8988T (cell line): ENCODE measurements at places on chromosomes 1 and 21.
A peak's percentile ranks its signal among the peaks of the same experiment; 100 is the strongest.

GRCh38 chr1:2160451-2161300 is 33.9 kb downstream of the FAAP20 start:
- DNase-seq, result no peak

GRCh38 chr1:221740993-221741702 is 741 bp downstream of the DUSP10 start:
- peak; percentile 25 for DNase-seq

DNA sequence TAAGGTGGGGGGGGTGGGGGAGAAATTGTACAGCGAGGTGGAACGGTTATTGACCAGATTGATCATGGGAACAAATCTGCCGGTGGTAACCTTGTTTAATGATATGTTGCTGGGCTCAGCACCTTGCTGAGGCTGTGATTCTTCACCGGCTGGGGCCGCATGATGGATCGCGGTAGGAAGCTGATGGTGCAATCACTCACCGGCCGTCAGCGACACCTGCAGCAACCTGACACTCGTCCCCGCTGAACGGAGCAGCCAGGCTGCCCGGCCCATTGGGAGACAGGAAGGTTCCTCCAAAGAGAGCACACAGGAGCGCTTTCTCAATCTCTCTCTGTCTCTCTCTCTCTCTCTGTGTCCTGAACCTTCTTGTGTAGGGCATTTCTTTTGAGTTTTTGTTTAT is 128.5 kb upstream of the RRP15 start:
- DNase-seq, result no peak

- DNase-seq, result no peak
Observed at GRCh38 chr1:156540955-156541354, 31.4 kb downstream of the IQGAP3 start.

GRCh38 chr1:214216021-214216420 is 64.9 kb upstream of the SMYD2 start:
- DNase-seq, result no peak

- no peak for DNase-seq
Observed at GRCh38 chr1:61930116-61930645, 187.9 kb downstream of the PATJ start.

GRCh38 chr1:229600229-229600628 is 25.7 kb downstream of the TAF5L start:
- DNase-seq, result no peak

DNA sequence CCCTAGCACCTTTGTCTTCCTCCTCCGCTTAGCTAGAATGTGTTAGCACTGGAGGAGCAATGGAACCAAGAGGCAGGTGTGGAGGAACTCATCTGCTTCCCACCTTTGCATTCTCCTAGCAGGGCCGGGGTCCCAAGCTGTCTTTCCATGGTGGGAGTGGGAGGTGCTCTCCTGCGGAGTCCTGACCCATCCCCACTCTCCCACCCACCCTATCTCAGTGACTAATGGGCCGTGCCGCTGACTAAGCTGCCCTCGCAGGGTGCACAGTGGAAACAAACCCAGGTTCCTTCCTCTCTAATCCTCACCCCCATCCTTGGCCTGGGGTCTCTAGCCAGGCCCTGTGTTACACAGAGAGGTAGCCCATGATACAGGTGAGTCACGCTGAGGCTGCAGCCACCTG is 177.5 kb downstream of the HIVEP3 start:
- no peak for DNase-seq

DNA sequence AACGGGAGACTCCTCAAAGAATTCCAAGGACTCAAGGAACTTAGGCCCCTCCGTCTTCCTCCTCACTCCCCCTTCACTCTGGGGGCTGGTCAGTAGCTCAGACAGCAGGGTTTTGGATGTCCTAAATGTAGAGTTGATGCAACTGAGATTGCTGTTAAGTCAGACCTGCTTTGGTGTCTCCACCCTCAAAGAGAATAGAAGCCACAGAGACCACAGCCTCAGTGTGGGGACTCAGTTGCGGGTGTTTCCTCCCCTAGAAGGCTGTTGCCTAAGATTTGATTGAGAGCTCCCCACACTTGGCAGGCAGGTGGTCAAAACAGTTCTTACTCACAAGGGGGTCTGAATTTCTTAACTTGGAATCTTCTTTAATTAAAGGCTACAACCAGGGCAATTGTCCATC is 7.6 kb downstream of the MAN1C1 start:
- DNase-seq, result no peak

DNA sequence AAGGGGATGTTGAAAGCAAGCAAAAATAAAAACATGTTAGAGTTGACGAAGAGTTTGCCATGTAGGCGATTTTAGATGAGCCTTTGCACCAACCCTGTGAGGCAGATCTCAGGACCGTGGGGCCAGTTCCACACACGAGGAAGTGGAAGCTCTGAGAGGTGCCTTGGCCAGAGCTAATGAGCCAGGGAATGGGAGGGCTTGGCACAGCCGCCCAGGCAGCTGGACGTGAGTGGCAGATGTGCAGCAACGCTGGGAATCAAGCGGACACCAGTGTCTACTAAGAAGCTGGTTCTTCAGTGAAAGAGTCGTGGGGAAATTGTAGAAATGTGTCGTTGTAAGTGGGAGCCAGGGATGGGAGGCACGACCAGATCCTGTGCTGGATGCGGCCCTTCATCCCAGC is 58.9 kb upstream of the COL6A1 start:
- no peak for DNase-seq

DNA sequence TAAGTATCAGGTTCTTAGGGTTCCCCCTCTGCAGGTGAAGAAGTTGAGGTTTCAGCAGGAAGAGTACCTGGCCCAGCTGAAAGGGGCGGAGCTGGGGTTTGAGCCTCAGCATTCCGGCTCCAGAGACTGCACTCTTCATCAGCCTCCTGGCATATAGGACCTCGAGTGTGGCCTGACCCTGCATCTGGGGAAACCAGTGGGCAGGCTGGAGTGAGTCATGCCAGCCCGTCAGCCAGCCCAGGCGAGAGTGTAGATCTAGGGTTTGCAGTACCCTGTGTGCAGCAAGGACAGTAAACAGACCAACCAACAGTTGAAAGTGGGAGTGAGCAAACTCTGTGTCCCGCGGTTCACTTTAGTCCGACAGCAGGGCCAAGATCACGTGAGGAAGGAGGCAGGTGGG is 14.1 kb downstream of the MFSD2A start:
- no peak for DNase-seq

- DNase-seq, result no peak
Observed at GRCh38 chr1:61247051-61247825, 164.9 kb downstream of the NFIA start.

DNA sequence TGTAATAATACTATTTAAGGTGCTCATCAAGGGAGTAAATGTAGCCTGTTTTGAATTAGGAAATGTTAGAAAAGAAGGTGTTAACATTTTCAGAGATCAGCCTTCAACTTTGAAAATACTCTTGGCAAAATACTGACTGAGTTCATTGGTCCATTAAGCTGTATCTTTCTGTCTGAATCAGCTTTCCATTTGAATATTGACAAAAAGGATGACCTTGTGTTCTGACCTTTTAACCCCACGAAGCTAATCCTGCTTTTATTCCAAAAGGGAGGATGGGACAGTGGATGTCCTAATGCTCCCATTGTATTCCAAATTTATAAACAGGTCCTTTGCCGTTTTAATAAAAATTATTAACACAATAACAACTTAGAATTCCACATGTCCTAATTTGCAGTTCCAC is 259.7 kb upstream of the NRIP1 start:
- DNase-seq, result no peak

GRCh38 chr1:22889213-22889827 is 83.3 kb downstream of the LACTBL1 start:
- DNase-seq, result peak; percentile 43

DNA sequence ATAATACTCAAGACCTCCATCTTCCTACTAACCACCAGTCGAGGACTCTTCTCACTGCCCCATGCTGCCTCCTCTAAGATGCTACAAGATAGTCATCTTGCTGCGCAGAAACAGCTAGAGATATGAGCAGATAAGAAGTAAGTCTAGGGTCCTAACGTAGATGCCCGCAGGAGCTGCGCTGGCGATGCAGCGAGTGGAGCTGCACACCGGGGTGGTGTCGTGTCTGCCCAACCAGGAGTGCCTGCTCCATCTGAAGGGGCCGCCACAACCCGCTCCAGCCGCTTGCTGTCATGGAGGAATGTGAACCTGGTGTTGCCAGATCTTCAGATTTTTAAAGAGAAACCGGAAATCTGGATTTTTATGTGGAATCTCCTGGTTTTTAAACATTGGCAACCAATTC is 175.1 kb downstream of the VPS13D start:
- DNase-seq, result no peak

DNA sequence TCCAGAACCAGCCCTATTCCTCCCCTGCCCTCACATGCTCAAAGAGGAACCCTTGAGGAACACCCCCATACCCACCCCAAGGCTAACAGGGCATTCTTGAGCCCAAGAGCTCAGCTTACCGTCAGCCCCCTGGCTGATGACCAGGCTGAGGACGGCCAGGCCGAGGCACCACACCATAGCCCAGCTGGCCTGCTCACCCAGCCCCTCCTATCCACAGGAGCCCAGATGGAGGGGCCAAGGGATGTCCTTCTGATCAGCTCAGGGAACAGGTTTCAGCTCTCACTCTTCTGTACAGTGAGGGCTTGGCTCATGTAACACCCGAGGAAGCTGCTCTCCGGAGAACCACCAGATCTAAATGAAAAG is 2.2 kb downstream of the IGSF9 start:
- no peak for DNase-seq

DNA sequence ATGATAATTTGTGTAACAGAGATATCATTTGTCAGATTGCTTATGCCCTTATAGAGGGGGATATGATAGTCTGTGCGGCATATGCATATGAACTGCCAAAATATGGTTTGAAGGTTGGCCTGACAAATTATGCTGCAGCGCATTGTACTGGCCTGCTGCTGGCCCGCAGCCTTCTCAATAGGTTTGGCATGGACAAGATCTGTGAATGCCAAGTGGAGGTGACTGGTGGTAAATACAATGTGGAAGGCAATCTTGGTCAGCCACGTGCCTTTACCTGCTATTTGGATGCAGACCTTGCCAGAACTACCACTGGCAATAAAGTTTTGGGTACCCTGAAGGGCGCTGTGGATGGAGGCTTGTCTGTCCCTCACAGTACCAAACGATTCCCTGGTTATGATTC is 82.4 kb downstream of the ZMYM4 start:
- no peak for DNase-seq

DNA sequence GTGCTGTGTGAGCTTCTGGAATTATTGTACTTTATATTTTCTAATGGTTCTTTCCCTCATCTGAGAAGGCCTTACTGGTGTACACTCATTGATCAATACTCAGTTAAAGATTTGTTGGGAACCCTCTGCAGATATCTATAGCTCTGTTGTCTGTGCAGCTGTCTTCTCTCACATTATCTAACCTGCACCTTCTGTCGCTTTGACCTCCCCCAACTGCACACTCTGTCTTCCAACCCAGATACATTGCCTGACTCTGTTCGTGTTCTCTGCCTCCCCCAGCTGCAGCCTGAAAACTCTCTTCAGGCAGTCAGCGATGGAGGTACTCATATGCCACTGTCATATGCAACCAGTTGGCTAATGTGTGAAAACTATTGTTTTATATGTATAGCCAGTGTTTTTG is 334.3 kb downstream of the NCAM2 start:
- DNase-seq, result no peak

- DNase-seq, result no peak
Observed at GRCh38 chr1:115545096-115545720, 96.6 kb upstream of the VANGL1 start.

DNA sequence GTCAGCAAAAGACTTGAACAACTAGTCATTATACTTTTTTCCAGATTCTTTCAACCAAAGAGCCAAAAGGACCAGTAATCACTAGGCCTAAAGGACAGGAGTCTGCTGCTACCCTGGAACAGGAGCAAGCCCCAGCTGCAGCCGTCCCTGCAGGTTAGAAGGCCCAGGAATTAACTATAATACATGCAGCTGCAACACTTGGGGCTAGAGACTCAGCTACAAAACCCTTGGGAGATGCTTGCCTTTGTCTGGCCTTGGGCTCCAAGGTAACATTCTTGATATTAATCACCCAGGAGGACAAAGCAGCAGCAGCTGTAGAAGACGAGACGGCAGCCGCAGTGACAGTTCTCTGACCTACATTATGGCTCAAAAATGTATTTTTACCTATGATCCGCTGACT is 841.2 kb upstream of the ADGRL4 start:
- DNase-seq, result no peak

GRCh38 chr1:67682659-67683197 is 2.3 kb upstream of the GADD45A start:
- DNase-seq, result no peak

DNA sequence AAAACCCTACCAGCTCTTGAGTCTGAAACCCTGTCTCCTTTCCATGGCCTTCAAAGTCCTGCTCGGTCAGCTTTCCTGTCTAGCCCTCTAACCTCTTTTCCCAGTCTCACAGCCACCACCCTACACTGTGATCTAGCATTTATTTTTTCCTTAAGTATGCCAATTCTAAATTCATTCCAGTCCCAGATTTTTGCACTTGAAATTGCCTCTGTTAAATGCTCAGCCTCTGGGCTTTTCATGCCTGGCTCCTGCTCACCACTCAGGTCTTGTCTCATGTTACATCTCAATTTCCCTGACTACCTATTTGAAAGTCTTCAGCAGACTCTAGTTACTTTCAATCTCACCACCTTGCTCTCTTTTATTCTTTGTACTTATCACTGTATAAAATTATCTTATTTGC is 176.2 kb downstream of the ADGRL4 start:
- no peak for DNase-seq

DNA sequence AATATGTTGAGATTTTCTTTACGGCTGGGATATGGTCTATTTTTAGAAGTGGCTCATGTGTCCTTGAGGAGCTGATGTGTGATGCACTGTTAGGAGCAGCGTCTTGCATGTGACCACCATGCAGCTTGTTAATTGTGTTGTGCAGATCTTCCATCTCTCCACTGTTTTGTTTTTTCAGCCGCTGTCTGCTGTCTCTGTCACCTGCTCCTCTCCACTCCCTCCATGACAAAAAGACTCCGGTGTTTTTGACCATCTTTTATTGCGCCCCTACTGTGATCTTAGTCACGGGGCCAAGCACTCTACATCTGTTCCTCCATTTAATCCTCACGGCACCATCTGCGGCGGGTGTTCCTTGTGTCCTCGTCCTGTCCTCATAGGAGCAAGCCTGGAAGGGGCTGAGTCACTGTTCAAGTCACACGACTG is 51.8 kb downstream of the ADARB1 start:
- DNase-seq, result no peak

GRCh38 chr1:61434276-61434675 is 290.7 kb downstream of the TM2D1 start:
- no peak for DNase-seq

GRCh38 chr1:100670083-100670482 is 49.5 kb upstream of the VCAM1 start:
- DNase-seq, result no peak
